ENCODE measurements at places on chromosomes 12 and 14.

DNA sequence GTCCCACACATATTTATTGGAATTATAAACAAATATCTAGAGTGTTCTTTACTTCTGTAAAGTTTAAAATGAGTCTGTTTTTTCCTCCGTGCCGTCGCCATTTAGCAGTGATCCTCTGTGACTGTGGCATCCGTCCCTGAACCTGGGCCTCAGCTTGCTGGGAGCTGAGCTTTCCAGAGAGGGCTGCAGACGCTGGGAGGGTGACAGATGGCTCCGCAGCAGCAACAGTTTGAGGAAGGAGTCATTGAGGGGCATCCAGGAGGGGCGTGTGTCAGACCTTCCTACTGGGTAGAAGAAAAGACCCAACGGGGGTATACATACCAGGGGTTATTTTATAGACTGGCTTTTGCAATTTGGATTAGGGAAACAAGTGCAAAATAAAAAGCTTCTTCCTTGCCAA, 47.9 kb downstream of the NEUROD4 start:
- DNase-seq = no peak

DNA sequence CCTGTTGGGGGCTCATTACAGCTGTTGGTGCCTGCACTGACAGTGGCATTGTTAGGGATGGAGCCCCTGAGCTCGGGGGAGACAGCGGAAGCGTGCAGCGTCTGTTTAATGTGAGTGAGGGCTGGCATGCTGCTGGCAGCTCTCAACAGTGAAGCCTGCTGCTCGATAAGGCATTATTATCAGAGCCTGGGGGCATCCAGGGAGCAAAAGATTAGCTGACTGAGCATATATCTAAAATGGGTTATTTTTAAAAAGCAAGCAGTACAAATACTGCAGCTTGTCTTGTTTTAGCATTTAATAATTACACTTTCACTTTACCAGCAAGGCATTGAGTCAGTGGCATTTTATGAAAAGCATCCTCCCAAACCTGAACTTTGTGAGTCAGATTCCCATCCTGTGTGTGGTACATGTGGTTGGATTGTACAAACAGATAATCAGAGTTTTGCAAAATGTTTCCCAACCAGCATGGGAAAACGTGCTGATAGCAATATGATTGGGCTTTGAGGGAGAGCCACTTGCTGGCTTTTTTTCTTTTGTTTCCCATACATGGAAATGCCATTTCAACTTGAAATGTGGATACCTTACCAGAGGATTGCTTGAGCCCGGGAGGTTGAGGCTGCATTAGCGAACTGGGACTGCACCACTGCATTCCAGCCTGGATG, 150.8 kb downstream of the PRKCH start:
- DNase-seq = no peak

DNA sequence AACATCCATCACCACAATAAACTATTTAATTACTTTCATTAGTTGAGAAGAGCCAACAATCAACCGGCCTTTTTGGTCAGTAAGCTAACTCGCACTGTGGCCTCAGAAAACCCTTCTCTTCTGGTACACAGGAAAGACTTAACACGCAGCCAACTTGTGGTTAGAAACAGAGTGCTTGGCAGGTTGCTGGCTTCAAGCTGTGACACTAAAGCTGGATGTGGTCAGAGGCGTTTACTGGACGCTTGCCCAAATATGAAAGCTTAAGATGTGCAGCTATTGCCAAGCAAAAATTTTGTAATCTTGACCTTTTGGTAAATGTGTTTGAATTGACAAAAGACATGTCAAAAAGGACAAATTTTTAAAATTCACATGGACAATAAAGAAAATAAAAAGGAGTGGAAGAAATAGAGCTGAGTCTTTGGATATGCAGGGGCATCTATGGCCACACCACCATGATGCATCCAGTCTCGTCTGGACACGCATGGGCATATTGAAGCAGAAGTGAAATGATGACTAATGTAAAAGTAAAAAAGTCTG, 2.6 kb upstream of the KLRK1 start:
- DNase-seq = no peak

DNA sequence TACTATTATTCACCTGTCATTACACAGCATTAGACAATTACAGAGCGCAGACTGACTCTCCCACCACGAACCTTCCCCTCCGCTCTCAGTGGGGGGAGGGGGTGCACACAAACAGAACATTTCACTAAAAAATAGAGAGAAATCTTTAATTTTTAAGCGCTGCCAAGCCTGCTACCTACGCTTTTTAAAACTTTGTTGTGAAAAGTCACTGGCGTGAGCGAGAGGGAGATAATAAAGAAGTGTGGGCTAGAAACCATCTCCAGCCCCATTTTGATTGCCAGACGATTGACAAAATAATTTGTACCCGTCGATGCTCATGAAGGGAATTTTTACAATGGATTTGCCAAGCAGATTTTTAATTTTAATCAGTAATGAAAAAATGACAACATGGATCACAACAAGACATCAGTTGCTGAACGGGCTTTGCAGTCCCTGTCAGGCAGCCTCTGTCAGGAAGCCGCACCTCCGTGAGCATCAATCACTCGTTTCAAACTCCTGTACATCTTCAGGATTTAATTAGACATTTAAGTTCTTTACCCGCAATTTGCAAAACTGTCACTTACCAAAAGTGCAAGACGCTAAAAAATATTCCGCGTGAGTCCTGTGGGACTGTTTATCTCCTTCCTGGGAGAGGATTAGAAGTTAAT, 209.1 kb downstream of the BCL11B start:
- no peak for DNase-seq

DNA sequence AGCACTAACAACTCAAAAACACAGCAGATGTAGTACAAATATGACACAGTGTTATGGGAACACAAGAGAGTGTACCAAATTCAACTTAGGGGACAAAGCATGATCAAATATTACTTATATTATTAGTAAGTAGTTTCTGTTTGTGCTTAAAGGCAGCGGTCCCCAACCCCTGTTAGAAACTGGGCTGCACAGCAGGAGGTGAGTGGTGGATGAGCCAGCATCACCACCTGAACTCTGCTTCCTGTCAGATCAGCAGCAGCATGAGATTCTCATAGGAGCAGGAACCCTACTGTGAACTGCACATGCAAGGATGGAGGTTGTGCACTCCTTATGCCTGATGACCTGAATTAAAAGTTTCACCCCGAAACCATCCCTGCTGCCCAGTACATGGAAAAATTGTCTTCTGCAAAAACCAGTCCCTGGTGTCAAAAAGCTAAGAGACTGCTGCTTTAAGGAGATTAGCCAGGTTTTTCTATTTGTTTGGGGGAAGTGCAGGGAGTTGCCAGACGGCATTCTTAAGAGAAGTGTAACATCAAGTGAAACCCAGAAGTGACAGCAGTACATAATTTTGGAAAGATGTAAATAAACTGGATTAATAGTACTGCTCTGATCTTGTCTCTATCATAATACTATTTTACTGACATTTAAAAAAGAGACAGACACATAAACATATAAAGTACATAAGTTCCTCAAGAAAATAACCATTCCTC, 26.7 kb downstream of the GTF2A1 start:
- DNase-seq = no peak

DNA sequence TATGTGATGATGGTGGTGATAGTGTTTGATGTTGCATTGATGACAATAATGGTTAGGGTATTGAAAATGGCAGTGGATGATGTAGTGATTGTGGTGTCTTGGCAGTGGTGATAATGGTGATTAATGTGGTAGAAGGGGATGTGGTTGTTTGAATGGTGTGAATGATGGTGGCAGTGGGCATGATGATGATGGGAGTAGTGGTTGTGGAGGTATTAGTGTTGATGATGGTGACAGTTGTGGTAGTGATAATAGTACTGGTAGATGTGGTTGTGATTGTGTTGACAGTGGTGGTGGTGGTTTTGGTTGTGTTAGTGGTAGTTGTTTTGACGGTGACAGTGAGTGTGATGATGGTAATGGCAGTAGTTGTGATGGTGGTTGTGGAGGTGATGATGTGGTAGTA, 1049.0 kb downstream of the VRK1 start:
- DNase-seq = no peak

DNA sequence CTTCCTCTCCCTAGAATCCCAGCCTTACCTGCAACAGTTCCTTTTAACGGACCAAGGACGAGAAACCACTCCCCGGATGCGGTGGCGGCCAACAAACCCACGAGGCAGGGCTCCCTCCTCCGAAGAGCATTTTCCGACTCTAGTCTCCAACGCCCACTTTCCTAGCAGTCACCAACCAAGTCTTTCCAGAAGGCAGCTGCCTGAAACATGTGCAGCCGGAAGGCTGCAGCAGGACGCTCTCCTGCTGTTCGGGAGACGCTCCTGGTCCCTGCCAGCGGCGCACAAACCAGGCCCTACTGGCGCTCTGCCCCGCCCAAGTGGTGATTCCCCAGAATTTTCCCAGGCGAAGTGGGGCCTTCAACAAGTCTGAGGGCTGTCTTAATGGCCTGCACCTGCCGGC, 21.1 kb upstream of the ADAM20 start:
- no peak for DNase-seq

- no peak for DNase-seq
Observed at GRCh38 chr14:69648480-69649451, 37.4 kb downstream of the SUSD6 start.

GRCh38 chr12:130608831-130609230, 107.3 kb downstream of the RIMBP2 start:
- DNase-seq = no peak

DNA sequence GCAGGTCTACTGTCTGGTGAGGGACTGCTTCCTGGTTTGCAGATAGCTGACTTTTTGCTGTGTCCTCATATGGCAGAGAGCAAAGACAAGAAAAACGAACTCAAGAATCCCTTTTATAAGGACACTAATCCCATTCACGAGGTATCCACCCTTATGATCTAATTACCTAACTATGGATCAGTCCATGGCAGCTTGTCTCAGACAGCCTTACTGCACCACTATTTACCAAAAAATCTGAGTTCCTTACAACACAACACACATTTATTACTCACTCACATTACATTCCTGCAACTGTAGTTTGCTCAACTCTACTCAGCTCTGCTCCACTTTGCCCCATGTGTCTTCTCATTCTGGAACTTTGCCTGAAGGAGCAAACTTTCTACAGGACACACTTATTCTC, 10.1 kb upstream of the SLC6A15 start:
- no peak for DNase-seq

DNA sequence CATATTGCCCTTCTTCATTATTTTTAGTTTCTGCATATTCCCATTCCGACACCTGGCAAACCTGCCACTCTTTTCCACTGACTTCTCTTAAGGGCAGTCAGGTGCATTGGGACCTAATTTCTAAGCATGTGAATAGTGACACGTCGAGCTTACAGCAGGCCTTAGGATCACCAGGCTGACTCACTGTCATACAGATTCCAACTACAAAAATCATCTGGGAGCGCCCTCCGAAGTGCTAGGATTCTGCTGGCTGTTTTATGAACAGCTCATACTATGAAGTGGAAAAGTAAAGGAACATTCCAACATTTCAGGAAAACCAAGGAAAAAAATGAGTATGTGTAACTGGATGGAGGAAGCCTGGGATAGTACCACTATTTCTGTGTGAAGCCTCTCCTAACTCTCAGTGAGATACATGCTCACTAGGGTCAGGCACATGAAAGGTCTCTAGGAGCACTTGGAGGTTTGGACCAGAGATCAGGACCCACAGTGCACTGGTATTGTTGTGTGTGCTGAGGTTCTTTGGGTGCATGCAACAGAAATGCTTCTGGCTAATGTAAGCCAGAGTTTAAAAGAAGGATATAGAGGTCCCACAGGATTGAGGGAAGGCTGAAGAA, 257.4 kb downstream of the ZFP36L1 start:
- DNase-seq = no peak

GRCh38 chr14:74645244-74645643, 33.2 kb upstream of the LTBP2 start:
- DNase-seq = no peak

GRCh38 chr12:125999628-126000027, 934.4 kb downstream of the AACS start:
- DNase-seq = no peak

DNA sequence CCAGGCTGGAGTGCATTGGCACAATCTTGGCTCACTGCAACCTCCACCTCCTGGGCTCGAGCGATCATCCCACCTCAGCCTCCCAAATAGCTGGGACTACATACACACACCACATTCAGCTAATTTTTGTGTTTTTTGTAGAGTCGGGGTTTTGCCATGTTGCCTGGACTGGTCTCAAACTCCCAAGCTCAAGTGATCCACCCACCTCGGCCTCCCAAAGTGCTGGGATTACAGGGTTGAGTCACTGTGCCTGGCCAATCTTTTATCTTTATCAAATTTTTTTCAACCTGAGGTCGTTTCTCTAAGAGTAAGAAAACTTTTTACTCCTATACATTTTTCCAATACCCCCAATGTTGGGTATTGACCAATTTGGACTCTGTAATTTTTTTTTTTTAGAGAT, 40.0 kb upstream of the NAP1L1 start:
- no peak for DNase-seq

GRCh38 chr14:69342928-69343525, 55.1 kb downstream of the ERH start:
- DNase-seq = no peak

- DNase-seq = no peak
Observed at GRCh38 chr12:916240-916639, 33.3 kb downstream of the RAD52 start.

- DNase-seq = no peak
Observed at GRCh38 chr14:75452324-75452723, 24.5 kb downstream of the JDP2 start.

- DNase-seq = no peak
Observed at GRCh38 chr12:5856692-5857091, 88.4 kb downstream of the ANO2 start.

- DNase-seq = no peak
Observed at GRCh38 chr12:116200812-116201211, 76.7 kb downstream of the MED13L start.

DNA sequence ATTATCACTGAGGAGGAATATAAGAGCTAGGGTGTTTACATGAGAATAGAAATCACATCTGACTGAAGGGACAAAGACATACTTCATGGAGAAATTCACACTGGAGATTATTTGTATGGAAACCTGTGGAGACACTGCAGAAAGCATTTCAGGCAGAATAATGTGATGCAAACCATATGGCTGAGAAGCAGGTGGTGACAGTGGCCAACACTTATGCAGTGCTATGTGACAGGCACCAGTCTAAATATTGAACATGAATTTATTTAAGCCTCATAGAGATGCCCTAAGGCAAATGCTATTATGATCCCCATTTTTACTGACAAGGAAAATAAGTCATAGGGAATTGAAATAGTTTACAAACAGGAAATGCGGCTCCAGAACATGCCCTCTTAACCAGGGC, 16.2 kb downstream of the ALG10B start:
- DNase-seq = no peak
